ENCODE measurements at places on chromosomes 12 and 14.

- no peak for DNase-seq
These were observed 4.6 kb upstream of the UNC119B start for GRCh38 chr12:120705618-120706017.

- no peak for DNase-seq
These were observed 3.1 kb downstream of the WNT10B start for GRCh38 chr12:48968467-48968866.

DNA sequence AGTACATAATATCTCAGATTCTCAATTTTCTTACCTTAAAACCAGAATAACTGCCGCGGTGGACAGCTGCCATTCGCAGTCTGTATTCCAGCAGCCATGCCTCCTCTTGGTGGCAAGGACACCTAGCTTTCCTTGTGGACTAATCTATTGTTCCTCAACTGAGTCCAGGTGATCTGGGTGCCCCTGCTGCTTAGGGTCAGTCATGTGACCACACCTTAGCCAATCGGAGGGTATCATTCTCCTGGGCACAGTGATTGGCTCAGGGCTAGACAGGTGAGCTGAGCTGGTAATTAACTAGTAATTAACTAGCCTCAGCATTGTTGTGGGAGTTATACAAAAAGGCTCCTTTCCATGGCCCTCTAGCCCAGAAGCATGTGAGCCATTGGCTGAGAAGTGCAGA, 55.0 kb downstream of the RIMBP2 start:
- no peak for DNase-seq

GRCh38 chr12:23446746-23447145, 502.7 kb downstream of the SOX5 start:
- no peak for DNase-seq

GRCh38 chr14:61196792-61197191, 84.3 kb downstream of the TMEM30B start:
- DNase-seq, result no peak

- DNase-seq, result no peak
These were observed 275.2 kb downstream of the FBXL14 start for GRCh38 chr12:1319212-1319611.

GRCh38 chr12:76547526-76547925, 12.0 kb downstream of the OSBPL8 start:
- DNase-seq, result no peak

- no peak for DNase-seq
These were observed 134.5 kb downstream of the SLC38A1 start for GRCh38 chr12:46134205-46134811.

DNA sequence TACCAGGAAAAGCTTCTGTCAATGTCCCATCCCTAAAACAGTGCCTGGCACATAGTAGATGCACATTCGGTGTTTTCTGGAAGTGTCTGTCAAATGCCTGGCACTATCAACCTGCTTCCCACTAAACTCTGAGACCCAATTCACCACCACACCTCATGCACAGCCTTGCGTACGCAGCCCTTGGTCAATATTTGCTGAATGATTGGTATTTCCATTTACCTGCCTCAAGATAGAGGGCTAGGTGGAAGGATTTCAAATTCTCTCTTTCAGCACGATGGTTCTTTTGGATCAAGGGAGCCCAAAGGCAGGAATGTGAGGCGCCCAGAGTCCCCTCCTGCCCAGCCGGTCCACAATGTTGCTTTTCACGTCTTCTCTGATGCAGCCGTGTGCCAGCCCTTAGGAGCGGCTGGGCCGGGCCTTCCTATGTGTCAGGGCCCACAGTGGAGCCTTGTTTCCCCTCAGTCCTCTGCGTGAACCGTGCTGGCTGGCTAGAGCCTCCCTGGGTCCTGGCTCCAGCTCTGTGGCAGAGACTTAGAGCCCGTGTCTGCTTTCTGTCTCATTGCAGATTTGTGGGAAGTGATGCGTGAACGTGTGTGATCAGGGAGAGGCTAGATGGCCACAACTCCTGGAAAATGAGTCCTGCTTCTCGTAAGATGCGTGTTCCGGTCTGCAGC, 99.9 kb upstream of the RFLNA start:
- DNase-seq, result no peak

- DNase-seq, result no peak
These were observed 524.8 kb downstream of the FUT8 start for GRCh38 chr14:65937079-65937959.

- DNase-seq, result no peak
These were observed 21.0 kb upstream of the ABCC9 start for GRCh38 chr12:21962236-21962635.

- DNase-seq, result no peak
These were observed 149.9 kb downstream of the FOXN3 start for GRCh38 chr14:89267163-89267562.

DNA sequence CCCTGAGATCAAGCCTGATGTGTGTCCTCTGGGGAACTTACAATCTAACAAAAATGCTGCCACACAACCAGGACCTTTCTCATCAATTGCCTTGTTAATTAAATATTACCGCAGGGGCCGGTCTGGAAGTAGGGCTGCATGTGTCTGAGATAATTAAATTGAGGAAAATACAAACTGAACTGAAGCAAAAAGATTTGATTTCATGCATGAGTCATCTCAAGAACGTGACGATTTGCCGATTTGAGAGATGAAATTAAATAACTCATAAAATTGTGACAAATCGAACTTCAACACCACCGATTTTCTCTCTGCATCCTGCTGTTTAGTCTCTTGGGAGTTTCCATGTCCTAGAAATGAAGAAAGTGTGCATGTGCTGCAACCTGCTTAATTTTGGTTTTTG, 94.6 kb upstream of the DAAM1 start:
- no peak for DNase-seq

GRCh38 chr12:120237360-120238171, 28.0 kb downstream of the PXN start:
- no peak for DNase-seq

Data from stimulated activated naive CD4-positive, alpha-beta T cell treated with Interleukin-2 at 50 U/mL for 16 hours (primary cell).